DMS79 treated with DMSO at 0.1 percent for 48 hours (cell line): ENCODE measurements at places on chromosomes 3 and 15.

- DNase-seq = no peak
Measured at GRCh38 chr3:52272831-52273230, 5.6 kb downstream of the WDR82 start.

DNA sequence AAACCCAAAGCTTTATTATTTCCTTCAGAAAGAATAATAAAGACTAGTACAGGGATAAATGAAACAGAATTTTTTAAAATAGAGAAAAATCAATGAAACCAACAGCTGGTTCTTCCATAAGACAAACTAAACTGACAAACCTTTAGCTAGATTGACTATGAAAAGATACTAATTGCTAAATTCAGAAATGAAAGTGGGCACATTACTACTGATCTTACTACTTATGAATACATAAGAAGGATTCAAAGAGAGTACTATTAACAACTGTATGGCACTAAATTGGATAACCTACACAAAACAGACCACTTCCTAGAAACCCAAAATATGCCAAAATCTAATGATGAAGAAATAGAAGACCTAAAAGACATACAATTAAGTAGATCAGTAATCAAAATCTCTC is 278.2 kb downstream of the ISL2 start:
- no peak for DNase-seq

GRCh38 chr15:71136159-71136783 is 21.0 kb downstream of the THSD4 start:
- no peak for DNase-seq

DNA sequence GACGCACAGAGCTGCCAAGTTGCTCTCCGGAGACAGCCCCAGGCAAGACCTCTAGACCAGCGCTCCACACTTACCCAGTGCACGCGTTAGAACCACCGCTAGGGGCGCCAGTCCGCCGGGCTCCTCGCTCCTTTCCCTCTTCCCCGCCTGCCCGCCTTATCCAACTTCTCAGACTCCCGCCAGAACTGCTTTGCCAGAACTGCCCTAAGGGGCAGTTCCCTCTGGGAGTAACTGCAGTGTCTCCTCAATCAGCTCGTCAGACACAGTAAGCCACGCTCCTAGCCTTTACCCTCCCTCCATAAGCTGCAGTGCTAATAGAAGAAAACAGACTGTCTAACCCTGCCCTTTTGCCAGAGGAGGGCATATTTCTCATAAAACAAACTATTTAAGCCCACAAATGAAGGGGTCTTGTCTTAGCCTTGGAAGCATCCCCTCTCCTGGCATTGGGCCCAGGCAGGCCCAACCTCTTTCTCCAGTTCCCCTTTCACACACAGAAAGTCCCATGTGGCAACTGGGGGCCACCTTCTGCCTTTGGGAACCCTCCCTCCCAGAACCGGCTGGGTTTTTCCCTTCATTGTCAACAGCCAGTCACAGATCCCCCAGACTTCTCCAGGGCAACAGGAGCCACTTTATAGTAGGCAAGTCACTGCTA is 3.7 kb downstream of the BMF start:
- DNase-seq = peak; percentile 82

DNA sequence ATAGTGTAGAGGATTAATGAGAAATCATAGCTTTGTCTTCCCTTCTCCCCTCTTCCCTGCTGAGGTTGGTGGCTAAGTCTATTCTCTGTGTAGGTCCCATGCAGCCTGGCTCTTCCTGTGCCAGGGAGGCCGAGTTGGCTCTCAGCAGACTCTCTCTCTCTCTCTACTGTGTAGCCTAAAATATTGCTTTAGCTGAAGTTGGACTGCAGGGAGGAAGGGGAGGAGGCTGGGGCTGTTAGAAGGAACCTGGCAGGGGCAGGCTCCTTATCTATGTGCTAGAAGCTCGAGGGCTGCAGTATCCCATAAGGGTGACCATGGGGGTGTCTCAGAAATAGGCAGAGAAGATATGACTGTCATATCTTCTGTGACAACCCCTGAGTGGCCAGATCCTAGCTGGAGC is 160.8 kb downstream of the EPHB1 start:
- no peak for DNase-seq
